ENCODE measurements at places on chromosomes 7 and 10.

DNA sequence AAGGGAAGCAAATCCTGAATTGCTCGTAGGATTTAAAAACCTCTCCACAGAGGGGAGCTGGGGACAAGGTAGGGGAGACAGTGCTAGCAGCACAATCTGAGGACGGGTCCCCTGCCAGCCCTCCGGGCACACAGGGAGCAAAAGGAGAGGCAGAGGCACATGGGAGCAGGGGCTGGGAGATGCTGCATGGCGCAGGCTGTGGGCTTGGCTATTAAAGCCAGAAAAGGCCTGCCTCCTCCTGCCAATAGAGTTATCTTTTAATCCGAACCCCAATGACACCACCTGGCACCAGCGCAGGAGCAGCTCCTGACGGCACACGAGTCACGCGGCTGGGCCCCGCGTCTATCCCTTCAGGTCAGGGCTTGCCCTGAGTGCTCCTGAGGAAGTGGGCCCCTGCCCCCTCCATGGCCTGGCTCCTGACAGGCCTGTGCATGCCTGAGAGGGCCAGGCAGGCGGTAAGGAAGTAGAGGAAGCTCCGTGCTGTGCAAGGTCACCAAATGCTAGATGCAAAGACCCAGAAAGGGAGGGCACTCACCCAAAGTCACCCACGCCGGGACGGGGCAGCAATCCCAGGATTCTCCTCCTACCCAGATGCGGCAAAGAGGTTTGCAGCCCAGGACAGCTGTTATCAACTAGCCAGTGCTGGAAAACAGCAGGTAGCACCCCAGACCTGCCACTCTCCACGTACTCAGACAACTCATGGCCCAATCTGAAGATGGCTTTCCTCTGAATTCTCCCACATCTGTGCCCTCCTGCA, 28.1 kb downstream of the DLG5 start:
- no peak for DNase-seq

DNA sequence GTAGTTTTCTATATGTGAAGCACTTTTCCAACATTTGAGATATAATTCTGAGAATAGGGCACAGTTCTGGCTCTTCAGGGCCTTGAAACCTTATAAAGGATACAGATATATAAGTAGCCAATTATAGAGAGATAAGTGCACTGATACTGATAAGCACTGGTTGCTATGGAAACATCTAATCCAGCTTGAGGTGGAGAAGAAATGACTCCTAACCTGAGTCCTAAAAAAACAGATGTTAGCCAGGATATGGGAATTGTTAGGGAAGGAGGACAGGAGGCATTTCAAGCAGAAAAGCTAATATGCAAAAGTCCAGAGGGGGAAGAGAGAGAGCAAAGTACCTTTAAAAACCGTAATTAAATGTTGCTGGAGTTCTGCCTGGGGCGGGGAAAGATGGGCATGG, 30.8 kb downstream of the STRIP2 start:
- DNase-seq, result no peak

- DNase-seq, result no peak
Measured at GRCh38 chr10:109743146-109743545, 180.2 kb downstream of the XPNPEP1 start.

DNA sequence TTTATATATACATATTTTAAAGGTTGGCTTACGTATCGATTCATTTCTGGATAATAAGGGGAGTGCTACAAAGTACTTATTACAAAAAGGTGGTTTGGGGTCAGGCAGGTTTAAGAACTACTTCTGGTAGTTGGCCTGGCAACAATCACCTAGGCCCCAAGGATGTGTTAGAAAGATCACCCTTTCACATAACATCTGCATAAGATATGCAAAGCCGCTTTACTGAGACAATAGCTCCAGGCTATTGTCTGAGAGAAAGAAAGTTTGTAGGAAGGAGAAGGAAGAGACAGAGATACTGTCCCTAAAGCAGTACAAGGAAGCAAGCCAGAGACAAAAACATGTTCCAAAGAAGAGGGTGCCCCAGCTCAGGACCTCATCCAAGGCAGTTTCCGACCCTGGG, 6.2 kb downstream of the PAXIP1 start:
- no peak for DNase-seq

Measured in posterior cingulate gyrus (tissue), 11 donors.